ENCODE measurements at places on chromosomes 2 and 18.

DNA sequence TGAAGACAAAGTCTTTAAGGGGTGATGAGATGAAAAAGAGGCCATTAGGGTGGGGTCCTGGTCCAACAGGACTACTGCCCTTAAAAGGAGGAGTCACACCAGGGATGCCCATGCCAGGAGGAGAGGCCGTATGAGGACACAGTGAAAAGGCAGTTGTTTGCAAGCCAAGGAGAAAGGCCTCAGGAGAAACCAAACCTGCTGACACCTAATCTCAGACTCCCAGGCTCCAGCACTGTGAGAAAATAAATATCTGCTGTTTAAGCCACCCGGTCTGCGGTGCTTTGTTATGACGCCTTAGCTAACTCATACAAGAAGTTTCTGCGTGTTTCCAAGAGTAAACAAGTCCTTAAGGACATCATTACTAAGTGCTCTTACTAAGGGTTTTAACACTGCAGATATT, 93.6 kb downstream of the DNER start:
- DNase-seq = no peak

DNA sequence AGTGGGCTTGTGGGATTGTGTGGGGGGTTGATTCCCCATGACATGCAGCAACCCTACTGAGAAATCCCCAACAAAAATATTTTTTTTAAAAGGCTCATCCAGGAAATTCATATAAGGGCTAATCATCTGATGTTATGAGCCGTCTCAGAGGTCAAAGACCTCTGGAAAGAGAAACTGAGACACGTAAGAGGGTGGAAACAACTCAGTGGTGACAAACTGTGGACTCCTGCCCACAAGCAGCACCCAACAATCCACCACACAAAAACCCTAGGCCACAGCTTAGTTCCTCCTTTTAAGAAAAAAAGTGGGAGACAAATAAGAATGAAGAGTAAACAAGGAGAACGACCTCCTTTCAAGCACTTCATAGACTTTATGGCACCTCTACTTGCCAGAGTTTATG, 1096.1 kb upstream of the NRXN1 start:
- DNase-seq = no peak

- no peak for DNase-seq
Observed at GRCh38 chr18:60649842-60650536, 277.4 kb upstream of the MC4R start.

- no peak for DNase-seq
Observed at GRCh38 chr2:38106405-38107094, 30.6 kb upstream of the CYP1B1 start.

DNA sequence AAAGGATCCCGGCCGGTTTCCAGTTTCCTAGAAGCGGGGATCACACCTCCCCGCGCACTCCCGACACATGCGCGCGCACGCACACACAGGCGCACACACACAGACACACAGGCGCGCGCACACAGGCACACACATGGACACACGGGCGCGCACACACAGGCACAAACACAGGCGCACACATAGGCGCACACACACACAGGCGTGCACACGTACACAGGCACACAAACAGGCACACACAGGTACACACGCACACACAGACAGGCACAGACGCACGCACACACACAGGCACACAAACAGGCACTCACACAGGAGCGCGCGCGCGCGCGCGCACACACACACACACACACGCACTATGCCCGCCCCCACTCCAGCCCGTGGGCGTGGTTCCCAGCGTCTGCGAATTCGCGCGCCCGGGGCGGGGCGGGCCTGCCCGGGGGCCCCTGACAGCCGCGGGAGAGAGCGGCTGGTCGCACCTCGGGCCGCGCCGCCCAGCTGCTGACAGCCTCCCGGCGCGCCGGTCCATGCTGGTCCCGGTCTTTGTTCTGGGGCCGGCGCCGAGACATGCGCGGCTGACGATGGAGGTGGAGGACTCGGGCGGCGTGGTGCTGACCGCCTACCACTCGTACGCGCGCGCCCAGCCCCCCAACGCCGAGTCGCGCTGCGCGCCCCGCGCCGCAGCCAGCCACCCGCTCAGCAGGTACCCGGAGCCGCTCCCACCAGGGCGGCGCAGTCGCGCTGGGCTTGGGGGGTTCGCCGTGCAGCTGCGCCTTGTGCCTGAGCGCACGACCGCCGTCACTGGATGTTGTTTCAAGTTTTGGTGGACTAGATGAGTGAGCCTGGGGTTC, at the start of gene ARHGAP28:
Gene ARHGAP28, plus strand, starts transcription at position 470 of the 845 bp plus-strand sequence. Its CDS starts 106 bp downstream, at position 576.
- peak; percentile 8 for DNase-seq

DNA sequence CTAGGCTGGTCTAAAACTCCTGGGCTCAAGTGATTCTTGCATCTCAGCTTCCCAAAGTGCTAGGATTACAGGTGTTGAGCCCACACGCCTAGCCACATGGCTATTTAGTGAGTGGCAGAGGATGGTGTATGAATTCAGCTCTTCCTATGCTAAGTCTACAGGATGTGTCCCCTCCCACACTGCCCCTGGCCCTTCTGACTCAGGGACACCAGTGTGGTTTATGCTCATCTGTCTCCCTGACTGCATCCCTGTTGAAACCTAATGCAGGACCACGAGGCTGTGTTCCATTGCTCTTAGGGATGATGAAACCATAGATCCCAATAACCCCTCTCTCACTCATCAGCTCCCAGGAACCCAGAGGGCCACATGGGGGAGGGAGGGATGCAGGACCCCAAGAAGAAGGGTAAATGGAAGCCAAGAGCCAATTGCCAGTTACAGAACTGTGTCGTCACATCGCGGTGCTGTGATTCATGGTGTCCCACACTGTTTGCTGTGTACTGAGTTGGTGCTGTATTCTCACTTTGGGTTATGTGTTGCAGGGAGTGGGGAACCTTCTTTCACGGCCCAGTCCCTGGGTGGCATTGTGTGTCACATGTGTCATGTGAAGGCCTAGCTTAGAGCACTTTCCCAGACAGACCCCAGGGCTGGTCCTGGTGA, 102.9 kb upstream of the HAAO start:
- peak; percentile 26 for DNase-seq

- no peak for DNase-seq
Observed at GRCh38 chr2:207229161-207229560, 63.4 kb upstream of the KLF7 start.

DNA sequence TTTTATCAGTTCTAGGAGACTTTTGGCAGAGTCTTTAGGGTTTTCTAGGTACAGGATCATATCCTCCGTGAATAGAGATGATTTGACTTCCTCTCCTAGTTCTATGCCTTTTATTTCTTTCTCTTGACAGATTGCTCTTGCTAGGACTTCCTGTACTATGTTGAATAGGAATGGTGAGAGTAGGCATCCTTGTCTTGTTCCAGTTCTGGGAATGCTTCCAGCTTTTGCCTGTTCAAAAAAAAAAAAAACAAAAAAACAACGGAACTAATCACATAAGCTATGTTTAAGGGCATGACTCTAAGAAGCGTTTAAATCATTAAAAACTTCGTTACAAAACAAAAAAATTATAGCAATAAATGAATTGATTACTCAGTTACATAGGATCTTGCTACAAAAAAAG, 145.7 kb downstream of the NUP35 start:
- DNase-seq = no peak

GRCh38 chr2:152376968-152377367, 42.0 kb downstream of the FMNL2 start:
- no peak for DNase-seq

DNA sequence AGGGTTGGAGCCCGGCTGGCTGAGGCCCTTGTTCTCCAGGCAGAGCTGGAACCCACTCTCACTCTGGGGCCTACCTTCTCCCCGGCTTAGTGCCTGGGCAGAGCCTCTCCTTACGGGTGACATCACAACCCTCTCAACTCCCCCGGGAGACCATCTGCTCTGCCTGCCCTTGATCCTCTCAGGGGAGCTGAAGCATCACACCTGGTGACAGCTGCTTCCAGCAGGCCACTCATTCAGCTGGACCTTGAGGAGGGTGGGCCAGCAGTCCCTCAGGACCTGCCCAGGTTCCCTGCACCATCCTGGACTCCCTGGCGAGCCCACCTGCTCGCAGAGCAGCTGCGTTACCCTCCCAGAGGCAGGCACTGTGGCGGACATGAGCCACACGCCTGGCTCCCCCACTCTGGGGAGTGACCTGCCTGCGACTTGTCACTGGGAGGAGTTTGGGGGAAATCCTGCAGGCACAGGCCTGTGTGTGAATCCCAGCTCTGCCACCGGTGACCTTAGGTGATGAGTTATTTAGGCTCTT, 13.1 kb downstream of the HS6ST1 start:
- no peak for DNase-seq

DNA sequence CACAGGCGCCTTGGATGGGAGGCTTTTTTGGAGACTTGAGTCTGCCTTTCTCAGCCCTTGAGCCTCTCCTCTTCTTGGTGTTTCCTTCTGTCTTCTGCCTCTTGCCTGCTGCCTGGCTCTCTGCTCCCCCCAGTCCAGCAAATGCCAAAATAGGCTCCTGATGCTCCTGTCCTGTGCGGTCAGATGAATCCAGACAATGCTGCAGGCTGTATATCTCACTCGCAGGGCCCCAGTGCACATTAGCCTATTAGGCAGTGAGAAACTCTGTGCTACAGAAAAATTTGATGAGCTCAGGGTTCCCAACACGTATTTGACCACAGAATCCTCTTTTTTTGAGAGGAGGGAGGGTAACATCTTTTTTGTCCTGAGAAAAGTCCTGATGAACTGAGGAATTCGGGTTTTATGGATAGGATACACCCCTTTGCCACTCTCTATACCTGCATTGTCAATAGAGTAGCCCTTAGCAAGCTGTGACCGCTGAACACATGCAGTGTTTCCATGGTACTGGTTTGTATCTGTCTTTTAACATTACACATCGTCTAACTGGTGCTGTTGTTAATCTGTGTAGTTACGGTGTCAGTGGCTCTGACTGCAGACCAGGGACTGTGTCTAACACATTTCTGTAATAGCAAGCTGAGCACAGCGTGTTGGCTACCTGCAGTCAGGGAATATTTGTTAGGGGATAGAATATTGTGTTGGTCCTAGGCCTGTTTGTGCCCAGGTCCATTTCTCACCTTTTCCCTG, 50.8 kb downstream of the FAM228A start:
- DNase-seq = no peak

DNA sequence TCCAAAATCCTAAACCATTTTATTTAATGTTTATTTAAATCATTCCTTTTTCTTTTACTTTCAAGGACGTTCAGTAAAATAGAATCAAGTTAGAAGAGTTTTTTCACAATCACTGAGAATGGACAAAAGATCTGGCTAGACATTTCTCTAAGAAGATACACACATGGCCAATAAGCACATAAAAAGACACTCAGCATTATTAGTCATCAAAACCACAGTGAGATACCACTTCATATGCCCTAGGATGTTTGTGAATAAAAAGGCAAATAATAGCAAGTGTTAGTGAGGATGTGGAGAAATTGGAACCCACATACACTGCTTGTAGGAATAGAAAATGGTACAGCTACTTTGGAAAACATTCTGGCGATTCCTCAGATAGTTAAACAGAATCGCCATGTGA, 76.1 kb downstream of the RHBDD1 start:
- DNase-seq = no peak

- no peak for DNase-seq
Observed at GRCh38 chr2:26448651-26449050, 29.3 kb downstream of the OTOF start.

DNA sequence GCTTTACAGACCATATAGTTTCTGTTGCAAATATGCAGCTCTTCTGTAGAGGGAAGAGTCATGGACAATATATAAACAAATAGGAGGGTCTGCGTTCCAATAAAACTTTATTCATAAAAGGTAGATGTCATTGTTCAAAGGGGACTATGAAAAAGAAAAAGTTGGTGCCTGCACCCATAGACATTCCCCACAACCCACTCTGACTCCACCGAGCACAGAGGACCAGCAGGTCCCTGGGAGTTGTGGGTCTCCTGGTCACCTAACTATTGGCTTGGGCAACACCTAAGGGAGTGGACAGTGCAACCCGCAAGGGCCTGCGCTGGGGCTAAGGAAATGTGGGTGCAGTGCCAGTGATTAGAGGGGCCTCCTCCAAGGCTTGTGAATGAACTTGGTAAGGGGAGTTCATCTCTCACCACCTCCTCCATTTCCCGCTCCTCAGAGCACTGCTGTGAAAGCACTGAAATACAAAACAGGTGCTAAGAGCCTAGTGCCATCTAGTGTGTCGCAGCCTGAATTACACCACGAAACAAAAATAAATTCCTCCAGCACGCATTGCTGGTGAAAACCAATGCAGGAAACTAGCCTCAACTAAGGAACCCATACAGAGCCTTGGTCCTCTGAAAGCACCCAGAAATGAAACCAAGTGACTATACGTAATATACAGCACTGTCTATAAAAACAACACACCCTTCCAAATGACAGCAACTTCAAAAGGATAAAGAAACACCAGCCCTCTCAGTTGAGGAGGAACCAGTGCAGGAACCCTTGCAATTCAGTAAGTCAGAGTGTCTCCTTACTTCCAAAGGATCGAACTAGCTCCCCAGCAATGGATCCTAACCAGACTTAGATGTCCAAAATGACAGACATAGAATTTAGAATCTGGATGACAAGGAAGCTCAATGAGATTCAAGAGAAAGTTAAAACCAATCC, 166.6 kb downstream of the RNF144A start:
- no peak for DNase-seq

- DNase-seq = peak; percentile 60
Observed at GRCh38 chr18:76658627-76659026, 163.6 kb upstream of the ZNF516 start.

GRCh38 chr2:203781151-203781550, 74.7 kb downstream of the CD28 start:
- DNase-seq = no peak

DNA sequence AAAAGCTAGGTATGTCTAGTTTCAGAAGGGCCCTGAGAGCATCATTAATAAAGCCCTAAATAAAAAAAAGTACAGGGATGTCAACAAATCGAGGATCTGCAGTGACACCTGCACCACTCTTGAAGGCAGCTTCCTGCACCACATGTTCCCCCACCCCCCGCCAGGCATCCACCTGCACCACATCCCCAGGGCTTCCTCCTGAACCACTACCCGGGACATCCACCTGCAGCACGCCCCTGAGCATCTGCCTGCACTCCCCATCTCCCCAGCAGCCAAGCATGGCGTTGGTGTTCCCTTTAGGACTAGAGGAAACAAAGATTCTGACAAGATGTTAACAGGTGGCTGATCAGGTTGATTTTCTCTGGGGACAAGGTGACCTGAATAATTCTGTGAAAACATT, 55.2 kb downstream of the DLGAP1 start:
- no peak for DNase-seq

DNA sequence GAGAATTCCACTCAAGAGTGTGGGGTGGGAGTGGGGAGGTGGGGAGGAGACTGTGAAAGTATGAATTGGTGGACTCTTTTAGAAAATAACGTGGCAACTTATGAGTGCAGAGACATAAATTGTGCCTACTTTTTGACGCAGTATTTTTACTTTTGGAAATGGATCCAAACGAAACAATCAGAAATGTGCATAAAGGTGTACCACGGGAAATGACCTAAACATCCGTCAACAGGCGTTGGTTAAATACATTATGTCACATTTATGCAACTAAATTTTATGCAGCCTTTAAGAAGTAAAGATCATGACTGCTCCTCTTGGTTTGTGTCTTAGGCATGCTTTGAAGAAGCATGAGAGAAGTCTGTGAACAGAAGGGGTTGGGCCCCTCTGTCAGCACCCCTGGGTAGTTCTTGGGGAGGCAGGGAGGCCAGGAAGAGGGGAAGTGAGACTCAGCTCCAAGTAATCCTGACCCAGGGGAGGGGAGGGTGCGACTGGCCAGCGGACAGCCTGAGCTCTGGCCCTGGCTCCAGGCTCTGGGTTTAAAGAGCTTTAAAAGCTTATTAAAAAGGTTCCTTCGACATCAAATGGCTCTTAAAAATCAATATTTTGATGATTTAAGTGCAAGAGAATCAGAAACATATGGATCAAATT, 126.4 kb upstream of the HAAO start:
- DNase-seq = no peak
